ENCODE measurements at places on chromosomes 2 and 18.
A peak's percentile ranks its signal among the peaks of the same experiment; 100 is the strongest.

GRCh38 chr2:28582152-28582551, 86.3 kb downstream of the PLB1 start:
- DNase-seq, result no peak

DNA sequence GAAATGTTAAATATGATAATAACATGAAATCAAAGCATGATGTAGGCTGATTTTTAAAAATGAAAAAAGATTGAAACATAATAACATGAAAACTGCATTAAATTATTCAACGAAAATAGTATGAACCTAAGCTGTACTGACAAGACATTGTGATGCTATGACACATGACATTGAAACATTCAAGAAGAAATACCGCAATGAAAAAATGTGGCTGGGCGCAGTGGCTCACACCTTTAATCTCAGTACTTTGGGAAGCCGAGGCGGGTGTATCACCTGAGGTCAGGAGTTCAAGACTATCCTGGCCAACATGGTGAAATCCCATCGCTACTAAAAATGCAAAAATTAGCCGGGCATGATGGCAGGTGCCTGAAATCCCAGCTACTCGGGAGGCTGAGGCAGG, 14.6 kb downstream of the CXCR1 start:
- no peak for DNase-seq

DNA sequence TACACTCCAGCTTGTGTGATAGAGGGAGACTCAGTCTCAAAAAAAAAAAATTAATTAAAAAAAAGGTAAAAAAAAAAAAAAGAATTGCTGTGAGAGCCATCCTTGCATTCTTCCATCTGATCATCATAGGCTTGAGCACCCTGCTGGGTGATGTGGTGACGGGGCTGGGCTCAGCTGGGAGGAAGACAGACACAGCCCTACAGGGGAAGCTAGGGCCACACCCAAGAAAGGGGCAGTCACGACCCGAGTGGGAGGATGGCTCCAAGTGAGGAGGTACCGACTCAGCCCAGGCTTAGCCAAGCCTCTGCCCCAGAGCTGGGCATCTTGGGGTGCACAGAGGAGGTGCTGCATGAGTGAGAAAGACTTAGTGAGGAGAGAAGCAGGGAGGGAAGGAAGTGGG, 165.5 kb downstream of the SH3RF3 start:
- no peak for DNase-seq

DNA sequence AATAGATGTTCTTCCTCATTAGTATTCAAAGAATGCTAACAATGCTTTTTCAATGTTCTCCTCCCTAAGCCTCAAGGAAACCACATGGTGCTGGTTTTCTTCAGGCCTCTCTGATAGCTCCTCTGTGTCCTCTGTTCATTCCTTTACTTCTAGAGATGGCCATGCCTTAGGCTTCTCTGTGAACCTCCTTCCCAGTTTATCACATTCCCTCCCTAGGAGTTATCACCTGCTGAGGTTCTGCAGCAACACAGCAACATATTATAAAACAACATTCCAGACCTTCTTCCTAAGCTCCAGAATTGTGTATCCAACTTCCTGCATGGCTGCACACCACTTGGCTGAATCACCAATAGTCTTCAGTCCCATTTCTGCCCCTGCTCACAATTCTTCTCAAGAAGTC, 325.5 kb downstream of the IRS1 start:
- no peak for DNase-seq

DNA sequence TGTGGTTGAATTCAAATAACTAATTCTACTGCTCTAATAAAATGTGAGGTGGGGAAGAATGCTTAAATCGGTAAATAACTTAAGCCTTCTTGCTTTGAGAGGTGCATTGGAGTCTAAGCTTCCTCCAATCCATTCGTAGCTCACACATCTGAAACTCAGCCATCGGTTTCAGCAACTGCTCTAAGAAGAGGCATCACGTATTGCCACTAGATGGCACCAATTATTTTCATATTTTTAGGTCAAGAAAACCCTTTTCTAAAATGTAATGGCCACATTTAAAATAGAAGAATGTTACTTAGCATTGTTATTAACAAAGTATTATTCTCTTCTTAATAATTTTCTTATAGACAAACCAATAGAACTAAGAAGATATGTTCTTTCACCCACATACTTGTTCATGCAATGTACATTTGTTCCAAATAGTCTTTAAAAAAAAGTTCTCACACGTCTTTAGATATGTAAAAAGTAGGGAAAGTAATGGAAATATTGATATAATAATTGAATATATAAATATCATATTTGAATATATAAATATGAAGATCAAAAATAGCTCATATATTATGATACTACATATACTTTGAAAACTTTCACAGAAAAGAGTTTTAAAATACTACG, 229.8 kb downstream of the CCDC178 start:
- DNase-seq, result peak; percentile 33

DNA sequence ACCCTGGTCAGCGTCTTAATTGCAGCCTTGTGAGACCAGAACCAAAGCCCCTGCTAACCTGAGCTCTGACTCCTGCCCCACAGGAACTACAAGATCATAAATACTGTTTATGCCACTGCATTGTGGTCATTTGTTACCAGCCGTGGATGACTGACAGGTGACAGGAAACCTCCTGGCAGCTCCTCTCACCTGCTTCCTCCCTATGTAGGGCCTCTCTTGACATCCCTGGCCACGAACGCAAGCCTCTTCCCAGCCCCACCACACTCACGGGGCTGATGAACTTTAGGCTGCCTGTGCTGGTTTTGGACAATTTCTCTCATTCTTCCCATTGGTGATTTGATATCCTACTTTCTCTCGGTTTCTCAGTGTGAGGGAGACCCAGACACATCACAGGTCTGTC, 357.2 kb upstream of the MYT1L start:
- no peak for DNase-seq

DNA sequence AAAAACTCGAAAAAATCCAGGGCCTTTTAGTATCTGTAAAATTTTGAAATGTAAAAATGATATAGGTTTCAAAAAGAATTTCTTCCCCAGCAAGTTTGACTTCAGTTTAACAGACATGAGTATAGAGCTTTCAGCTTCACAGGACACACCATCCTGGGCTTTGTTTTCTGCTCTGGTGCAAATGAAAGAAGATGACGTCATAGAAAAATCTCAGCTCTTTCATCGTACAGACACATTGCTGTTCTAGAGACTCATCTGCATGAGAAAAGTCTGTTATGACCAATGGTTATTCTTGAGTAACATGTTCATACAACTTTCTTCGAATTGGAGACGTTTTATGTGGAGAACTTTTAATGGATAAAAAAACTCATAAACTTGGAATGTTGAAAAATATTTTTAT, 111.7 kb upstream of the DYNAP start:
- DNase-seq, result no peak

- no peak for DNase-seq
Measured at GRCh38 chr2:120511536-120511935, 165.6 kb downstream of the INHBB start.

DNA sequence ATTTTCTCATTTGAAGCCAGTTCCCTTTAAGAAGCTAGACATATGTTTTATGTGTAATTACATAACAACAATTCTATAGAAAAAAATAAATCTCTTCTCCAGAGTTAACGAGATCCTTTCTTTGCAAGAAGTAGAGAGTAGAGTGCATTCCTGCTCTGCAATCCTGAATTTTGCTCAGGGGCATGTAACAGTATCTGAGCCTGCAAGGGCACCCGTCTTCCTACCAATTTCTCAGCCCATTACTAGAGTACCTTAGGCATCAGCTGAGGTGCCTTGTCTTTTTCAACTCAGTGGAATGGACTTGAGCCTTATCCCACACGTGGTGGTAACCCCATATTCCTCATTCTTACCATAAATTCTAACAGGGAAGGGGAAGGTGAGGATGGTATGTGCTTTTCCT, 205.9 kb downstream of the IKZF2 start:
- no peak for DNase-seq

DNA sequence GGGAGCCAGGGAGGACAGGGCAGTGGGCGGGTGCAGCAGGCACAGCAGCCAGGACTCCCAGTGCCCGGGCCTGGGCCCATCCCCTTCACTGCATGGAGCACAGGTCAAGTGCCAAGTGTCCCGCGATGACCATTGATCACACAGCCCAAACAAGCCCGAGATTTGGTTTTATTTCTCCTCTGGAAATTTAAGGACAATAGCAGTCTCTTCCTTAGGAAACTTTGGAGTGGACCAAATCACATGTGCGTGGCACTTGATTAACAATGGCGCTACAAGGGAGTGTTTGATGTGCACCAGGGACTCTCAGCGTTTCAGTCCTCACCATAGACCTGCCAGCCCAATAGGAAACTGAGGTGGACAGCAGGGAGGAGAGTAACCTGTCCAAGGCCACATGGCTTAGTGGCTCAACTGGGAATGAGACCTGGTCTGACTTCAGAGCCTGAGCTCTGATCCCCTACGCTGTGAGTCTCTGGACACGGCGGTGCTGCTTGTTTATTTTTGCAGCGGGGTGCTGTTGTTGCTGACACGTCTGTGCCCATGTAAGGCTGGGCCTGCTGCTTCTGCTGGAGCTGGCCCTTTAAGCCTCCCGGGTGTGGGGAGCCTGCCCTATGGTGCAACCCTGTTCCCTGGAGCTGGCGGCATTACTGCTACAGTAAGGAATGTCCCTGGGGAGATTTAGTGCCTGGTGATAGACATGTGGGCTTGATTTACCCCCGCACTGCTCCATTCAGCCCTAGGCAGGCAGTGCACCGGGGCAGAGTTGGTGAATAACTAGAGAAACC, 194.2 kb downstream of the INHBB start:
- DNase-seq, result no peak

DNA sequence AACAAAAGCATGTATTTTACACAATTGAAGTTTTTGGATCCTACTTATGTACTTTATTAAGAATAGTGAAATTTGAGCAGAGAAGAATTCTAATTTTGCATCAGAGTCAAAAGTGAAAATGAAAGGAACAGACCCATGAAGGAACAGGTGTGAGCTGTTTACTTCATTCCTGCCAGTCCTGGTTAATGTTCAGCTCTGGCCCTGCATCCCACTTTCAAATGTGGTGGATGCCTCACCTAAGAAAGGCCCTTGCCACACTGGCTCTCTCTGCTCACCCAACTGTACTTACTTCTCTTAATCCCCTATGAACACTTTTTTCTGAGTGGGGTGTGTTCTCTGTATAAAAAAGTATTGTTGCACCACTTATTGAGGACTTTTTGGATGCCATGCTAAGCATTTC, 22.2 kb downstream of the FAM110C start:
- DNase-seq, result no peak

DNA sequence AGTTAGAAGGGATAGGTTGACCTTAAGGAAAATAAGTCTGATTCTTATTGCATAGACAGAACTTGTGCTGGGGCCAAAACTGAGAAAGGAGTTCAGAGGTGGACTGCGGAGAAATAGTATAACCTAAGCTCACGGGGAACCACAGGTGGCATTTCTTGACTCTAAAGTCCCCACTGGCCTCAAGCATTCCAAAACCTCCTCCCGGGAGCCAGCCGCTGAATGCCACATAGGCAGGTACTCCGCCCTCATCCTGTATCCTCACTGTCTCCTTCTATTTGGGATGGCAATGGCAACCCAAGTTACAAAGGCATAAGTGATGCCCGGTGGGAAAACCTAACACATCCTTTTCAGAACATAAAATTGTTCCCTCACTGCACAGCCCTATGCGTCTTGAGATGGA, 173.0 kb downstream of the SP3 start:
- DNase-seq, result no peak

DNA sequence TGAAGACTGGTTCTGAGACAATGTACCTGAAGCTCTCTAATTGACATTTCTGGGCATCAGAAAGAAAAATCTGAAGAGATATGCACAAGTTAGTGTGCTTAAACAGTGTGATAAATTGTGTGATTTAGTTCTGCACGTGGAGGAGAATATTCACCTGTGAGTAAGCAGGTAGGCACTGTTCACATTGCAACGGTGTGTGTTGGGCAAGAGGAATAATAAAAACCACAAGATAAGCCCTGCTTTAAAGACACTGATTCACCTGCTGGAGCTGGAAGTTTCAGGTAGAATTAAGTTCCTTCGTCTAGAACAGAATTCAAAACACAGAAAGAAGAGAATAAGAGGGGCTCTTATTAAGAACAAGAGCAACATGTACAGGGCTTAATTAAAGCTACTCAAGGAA, 864.3 kb upstream of the SOX11 start:
- no peak for DNase-seq

- DNase-seq, result no peak
Measured at GRCh38 chr2:173664513-173664910, 300.7 kb downstream of the SP3 start.

DNA sequence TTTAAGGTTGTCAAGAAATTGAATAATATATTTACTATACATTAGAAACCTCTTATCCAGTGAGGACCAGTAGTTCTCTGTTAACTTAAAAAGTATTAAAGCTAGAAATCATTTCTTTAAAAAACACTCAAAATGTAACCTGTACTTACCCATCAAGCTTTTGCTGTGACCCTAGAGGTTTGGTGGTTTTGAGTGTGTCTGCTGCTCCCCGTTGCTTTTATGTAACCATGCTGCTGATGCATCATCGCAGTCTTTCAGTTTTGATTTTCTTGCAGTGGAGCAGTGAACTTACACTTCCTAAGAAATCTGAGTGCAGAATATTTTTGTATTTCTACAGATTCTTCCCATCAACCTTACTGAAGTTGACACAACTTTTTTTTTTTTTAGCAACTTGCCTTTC, 34.2 kb downstream of the MRPS9 start:
- no peak for DNase-seq

- DNase-seq, result no peak
Measured at GRCh38 chr2:207802650-207803049, 32.9 kb upstream of the FZD5 start.

- DNase-seq, result no peak
Measured at GRCh38 chr2:118502106-118502505, 345.3 kb downstream of the EN1 start.

DNA sequence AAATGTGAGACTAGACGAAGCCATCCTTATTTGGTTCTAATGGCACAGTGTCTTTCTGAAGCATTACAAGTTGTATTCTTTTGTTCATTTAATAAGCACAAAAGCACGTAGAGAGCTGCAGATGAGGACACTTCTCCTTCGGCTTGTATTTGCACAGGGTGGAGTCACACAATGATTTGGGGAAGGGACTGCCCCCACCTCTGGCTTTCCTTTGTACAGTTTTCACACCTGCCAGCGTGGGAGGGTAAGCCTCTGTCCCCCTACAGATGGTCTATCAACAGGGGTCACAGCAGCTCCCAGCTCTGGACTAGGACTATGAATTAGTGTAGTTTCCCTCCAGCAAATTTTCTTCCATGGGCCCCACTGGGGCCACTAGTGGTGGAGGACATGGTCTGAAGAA, 108.2 kb upstream of the KLHL14 start:
- no peak for DNase-seq

- DNase-seq, result no peak
Measured at GRCh38 chr2:215652388-215652787, 216.5 kb upstream of the FN1 start.

DNA sequence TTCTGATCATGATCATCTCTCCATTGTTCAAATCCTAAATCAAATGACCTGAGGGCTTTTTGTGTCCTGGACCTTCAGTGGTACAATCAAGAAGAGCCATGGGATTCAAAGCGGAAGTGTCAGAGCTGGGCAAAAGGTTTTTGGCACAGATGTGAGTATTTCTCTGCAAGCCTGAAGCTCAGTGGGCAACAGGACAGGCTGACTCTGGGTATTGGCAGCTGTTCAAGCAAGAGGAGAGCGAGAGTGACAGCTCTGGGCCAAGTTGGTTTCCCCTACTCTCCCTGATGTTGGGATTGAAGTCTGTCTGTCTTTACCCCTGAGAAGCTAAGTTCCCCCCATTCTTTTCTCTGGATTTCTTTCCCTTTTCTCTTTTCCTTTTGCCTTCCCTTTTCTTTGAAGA, 33.3 kb downstream of the DSEL start:
- DNase-seq, result peak; percentile 52

GRCh38 chr2:129794540-129794939, 184.9 kb upstream of the RAB6C start:
- DNase-seq, result no peak

GRCh38 chr2:168718622-168719021, 83.8 kb upstream of the NOSTRIN start:
- no peak for DNase-seq

Measured in G401 (cell line).